ENCODE measurements at places on chromosomes 3 and 15.

GRCh38 chr3:153287017-153287416, 125.0 kb downstream of the RAP2B start:
- peak; percentile 36 for DNase-seq

DNA sequence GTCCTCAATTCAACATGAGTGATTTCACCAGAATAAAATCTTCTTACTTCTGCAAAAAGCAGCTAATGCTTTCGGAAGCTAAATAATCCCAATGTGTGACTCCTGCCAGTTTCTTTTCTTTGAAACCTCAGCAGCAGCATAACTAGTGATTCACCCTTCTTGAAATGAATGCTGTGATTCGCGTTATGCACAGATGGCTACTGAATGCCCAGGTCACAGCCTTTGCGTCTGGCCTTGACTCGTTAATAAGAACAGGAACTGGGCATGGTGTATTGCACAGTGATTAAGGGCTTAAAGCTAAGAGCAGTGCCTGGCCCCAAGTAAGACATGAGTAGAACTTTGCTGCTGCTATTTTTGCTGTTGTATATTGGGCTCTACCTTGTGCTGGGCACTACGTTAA, 19.0 kb downstream of the CGNL1 start:
- DNase-seq: peak; percentile 4

- DNase-seq: no peak
Measured at GRCh38 chr3:100081986-100082692, 32.2 kb downstream of the FILIP1L start.

DNA sequence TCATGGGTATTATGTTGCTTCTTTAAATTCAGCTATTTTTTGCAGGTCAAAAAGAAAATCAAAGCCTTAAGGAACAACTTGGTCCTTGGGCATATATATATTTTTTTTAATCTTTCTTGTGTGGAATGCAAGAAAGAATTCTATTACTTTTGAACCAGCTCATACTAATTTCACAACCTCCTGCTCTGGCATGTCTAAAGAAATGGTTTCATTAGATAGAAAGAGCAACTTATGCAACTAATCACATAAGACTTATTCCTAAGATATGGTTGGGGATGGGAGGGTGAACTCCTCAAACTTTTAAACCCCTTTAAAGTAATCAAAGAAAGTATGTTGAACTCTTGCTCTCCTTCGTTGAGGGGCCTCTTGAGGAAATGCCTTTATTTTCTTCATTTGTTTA, 114.9 kb downstream of the GMNC start:
- DNase-seq: no peak

DNA sequence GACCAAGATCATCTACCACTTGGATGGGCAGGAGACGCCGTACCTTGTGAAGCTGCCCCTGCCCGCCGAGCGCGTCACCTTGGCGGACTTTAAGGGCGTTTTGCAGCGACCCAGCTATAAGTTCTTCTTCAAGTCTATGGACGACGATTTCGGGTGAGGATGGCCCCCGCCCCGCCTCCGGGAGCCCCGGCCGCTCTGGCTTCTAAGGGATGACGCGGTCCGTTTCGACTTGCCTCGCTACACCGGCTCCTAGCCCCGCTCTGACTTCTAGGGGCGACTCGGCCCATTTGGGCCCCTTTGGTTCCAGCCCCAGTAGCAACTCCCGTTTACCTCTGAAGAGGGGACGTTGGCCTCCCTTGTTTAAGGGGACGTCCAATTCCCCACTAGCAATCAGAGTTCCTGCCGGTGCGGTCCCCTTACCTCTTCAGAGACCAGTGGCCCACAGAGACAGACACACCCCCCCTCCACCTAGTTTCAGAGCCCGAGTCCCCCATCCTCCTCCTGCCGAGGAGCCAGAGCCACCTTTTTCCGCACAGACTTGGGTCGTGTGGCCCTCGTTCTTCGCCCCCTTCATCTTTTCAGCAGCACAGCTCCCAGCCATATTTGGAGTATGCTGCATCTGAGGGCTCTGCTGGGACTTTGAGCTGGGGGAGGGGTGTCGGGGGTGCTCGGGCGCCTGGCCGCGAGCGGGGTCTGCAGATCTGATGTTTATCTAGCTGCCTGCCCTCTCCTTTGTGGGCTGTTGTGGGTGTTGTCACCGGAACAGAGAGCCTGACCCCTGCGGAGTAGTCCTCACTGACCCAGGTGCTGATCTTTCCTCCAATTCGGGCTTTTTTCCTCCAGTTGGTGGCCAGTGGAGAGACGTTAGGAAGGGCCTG, 706 bp downstream of the DVL3 start:
- DNase-seq: peak; percentile 33

DNA sequence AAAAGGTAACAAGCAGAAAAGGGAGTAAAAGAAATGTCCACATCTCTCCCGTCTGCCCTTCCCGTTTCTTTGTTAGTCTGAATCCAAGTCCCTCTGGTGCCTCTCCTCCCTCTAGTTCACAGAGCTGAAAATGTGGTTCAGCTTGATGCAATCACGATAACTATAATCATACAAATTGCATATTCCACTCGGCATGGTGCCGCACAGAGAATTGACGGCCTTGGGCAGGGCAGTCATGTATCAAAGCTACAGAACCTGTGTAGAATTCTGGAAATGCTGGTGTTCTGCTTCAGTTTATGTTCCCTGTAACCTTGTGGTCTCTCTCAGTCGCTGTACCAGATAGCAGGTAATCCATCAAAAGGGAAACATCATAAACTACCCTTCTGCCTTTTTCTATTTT, 562.9 kb upstream of the CBLB start:
- no peak for DNase-seq

GRCh38 chr15:99433757-99434450, 131.9 kb upstream of the MEF2A start:
- DNase-seq: no peak

- DNase-seq: no peak
Measured at GRCh38 chr3:195071916-195072820, 198.8 kb downstream of the XXYLT1 start.

GRCh38 chr3:190539526-190539925, 25.6 kb downstream of the IL1RAP start:
- no peak for DNase-seq

- no peak for DNase-seq
Measured at GRCh38 chr15:50318697-50319096, 36.3 kb downstream of the GABPB1 start.

GRCh38 chr3:197680955-197681521, 55.7 kb downstream of the RUBCN start:
- no peak for DNase-seq

DNA sequence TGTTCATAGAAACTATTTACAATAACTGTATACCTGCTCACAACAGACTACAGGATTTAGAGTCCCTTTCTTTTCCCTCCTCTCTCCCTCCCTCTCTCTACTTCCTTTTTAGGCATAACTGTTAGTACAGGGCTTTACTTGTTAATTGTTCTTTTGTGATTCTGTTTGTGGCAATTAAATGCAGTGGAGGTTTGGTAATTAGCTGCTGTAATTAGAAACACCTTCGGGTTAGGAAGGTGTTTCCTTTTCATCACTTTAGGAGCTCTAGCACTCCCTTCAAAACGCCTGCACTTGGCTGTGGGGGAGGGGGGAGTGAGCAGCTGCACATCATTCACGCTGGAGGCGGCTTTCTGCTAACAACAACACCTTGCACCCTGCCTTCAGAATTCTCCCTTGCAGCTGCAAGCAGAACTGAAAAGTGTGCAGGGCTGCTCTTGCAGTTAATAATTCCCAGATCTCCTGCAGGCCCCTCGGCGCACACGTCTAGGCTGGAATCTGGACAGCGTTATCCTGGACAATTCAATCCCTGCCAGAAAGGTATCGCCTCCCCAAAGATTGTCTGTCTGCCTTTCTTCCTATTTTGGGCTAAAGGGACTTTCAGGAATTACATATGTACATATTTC, 242.6 kb upstream of the RGMA start:
- DNase-seq: no peak
